ENCODE measurements at places on chromosomes 3 and 15.

DNA sequence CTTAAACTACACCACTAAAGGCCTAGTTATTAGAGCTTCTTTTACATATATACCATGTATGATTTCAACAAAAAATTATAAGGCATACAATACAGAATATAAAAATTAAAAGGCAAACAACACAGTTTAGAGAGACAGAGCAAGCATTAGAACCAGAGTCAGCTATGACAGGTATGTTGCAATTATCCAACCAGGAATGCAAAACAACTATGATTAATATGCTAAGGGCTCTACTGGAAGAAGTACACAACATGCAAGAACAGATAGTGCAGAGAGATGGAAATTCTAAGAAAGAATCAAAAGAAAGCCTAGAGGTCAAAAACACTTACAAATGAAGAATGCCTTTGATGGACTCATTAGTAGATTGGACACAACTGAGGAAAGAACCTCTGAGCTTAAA, 39.6 kb downstream of the CCDC54 start:
- DNase-seq = no peak

- DNase-seq = no peak
Observed at GRCh38 chr15:45320581-45321205, 57.7 kb downstream of the GATM start.

DNA sequence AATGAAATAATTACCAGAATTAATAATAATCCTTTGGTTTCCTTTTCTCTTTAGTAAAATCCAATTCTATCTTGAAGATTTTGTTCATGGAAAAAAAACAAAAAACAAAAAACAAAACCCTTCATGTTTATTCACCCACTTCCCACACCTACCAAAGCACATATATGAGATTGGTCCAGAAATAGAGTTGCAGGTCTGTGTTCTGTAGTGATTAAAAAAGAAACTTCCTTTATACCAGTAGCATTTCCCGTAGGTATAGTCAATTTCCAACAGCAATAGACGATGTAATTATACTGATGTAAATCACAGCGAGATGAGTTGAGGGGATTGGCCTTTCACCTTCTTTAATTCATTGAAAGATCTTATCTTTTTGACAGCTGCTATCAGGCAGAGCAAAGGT, 194.6 kb downstream of the SOX2 start:
- no peak for DNase-seq

DNA sequence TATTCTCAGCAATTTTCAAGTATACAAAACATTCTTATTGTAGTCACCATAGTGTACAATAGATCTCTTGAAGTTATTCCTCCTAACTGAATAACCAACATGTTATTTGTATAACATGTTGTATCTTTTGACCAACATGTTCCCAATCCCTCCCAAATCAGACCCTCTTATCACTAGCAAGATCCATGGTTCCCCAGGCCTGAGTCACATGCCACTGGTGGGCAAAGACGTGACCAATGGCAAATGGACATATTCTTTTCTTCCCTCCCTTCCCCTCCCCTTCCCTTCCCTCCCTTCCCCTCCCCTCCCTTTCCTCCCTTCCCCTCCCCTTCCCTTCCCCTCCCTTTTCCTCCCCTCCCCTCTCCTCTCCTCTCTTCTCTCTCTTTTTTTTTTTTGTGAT, 45.4 kb downstream of the AMOTL2 start:
- DNase-seq = no peak

DNA sequence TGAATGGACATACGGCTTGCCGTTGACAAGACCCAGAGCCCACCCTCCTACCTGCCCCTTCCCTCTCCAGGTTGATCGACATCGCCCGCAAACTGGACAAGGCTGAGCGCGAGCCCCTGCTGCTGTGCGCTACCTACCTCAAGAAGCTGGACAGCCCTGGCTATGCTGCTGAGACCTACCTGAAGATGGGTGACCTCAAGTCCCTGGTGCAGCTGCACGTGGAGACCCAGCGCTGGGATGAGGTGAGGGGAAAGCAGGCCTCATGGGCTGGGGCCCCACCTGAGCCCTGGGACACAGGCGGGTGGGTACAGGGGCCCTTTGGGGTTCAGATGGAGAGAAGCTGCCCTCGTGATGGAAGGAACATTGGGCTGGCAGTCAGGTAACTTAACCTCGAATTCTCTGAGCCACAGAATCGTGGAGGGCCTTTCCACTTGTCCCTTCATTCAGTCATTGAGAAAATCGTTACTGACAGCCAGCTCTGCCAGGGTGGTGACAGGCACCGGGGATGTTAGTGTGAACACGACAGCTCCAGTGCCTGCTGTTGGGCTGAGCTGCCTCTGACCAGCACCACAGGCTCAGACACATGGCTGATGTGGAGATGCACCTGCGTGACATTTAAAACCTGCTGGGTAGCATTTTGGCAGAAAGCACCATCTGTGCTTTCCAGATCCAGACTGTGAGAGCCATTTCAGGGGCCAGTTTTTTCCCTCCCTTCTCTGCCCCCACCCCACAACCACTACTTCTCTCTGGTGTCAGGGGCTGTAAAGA, 25.6 kb upstream of the RHO start:
- DNase-seq = no peak

DNA sequence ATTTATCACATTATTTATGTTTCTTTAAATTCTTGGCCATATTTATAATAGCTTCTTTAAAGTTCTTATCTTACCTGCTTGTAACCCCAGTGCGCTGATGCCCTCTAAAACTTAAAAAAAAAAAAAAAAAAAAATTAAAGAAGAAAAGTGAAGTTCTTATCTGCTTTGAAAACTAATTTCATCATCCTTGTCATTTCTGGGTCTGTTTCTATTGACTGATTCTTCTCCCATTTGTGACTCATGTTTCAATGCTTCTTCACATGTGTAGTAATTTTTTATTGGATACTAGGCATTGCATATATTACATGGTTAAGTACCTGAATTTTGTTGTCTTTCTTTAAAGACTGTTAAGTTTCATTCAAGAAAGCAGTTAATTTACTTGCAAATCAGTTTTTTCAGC, 3.4 kb upstream of the SEC22A start:
- DNase-seq = no peak

GRCh38 chr3:1531981-1532380, 439.2 kb downstream of the CNTN6 start:
- no peak for DNase-seq

GRCh38 chr15:70494517-70494851, 268.9 kb downstream of the UACA start:
- DNase-seq = no peak

- no peak for DNase-seq
Observed at GRCh38 chr15:90564590-90564989, 34.9 kb downstream of the CRTC3 start.

- DNase-seq = no peak
Observed at GRCh38 chr15:36671017-36671416, 91.6 kb downstream of the CDIN1 start.

GRCh38 chr3:27452368-27453090, 31.7 kb downstream of the SLC4A7 start:
- DNase-seq = no peak

GRCh38 chr3:150607267-150608065, 4.3 kb downstream of the SELENOT start:
- no peak for DNase-seq

- no peak for DNase-seq
Observed at GRCh38 chr3:6097556-6097955, 763.4 kb upstream of the GRM7 start.

GRCh38 chr3:134625462-134625861, 25.4 kb downstream of the KY start:
- DNase-seq = no peak

DNA sequence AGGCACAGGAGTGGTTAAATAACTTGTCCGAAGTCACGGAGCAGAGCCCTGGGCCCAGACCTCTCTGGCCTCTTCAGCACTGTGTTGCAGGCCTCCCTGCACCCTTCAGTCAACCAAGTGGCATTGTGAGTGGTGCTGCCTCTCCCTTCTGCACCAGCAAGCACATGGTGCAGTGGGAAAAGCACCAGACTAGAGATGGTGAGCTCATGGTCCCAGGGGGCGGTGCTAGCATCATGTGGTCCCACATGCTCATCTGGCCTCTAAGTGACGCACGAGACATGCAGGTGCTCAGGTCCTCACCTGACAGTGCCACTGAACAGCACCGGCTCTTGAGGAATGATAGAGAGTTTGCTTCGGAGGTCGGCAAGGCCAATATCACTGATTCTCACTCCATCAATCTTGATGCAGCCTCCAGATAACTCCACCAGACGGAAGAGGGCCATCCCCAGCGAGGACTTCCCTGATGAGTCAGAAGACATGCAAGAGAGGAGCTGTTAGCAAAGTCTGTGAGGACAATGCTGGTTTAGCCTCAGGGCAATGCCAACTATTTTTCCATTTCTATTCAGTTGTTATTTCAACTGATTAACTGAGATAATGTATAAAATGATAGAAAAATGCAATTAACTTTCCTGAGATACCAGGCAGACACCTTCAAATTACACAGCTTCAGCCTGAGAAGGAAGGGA, 53.1 kb upstream of the PARL start:
- no peak for DNase-seq

- DNase-seq = no peak
Observed at GRCh38 chr3:193901007-193901406, 234.9 kb upstream of the HES1 start.

DNA sequence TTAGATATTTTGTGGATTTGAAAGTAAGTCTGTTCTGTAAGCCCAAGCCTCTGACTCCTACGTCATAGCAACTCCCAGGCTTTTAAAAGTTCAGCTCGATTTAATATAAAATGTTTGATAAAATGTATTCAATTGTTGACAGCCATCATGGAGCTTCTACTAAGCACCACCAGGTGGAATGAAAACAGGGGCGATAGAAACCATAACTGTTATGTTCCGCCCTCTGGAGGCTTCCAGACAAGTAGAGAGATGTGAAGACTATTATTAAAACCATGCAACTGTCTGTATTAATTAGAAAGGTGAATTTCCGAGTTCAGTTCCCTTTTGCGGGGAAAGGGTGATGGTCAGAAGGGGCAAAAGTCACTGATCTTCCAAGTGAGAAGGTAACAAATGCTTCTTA, 292.2 kb downstream of the NR2F2 start:
- DNase-seq = no peak

GRCh38 chr15:41648097-41648496, 12.1 kb upstream of the MGA start:
- no peak for DNase-seq

- no peak for DNase-seq
Observed at GRCh38 chr3:69692761-69693160, 46.5 kb upstream of the MITF start.

DNA sequence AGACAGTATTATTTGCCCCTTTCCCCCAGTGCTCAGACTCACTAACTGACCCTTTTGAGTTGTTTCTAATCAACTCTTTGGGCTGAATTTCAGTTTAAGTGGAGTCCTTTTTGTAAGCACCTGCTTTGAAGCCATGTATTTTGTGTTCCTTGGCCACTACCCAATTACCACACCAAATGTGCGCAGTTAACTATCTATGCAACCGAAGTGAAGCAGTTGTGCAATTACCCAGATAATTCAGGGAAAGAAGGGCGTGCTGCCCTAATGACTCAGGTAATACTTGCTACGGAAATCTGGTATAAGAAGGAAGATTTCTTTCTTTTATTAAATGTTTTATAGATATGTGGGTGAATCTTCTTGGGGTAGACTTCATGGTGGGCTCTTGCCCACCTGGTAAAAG, 371.9 kb upstream of the TBL1XR1 start:
- no peak for DNase-seq

DNA sequence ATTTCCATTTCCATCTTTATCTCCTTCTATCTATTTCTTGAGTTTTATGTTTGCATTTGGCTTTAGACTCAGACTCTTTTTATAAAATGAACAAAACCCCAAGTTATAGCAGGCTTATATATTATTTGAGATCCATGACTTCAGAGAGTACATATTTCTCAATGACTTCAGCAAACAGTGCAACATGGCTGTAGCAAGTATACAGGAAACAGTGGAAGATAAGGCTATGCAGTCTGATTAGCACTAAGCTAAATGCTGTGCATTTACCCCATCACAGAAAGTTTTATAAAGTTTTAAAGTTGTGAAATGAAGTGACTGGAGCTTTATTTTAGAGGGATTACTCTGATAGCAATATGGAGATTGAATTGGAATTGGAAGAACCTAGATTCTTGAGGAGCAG, 463.5 kb upstream of the TGFBR2 start:
- DNase-seq = no peak

GRCh38 chr3:61560517-61561373, 626 bp upstream of the PTPRG start:
- DNase-seq = peak; percentile 50

All from activated CD8-positive, alpha-beta memory T cell treated with anti-CD3 and anti-CD28 coated beads, Interleukin-2, amount 10 ng/mL, durations not matched to agents 7 days and 5 days (primary cell).